ENCODE measurements at places on chromosomes 5 and 9. TPM values are rescaled to one million over a fixed set of nuclear protein-coding genes. Genes with fewer than 3 reads are reported as not detected.

PCDHGB2 gene
- 0.88 TPM for total RNA-seq

- H3K4me1 ChIP-seq, result peaks cover 24% of the 10 kb centered on the region
- peaks cover 20% of the 10 kb centered on the region for H3K36me3 ChIP-seq
- H3K4me3 ChIP-seq, result peak overlapping the region; percentile 77
- peak overlapping the region; percentile 92 for H3K27ac ChIP-seq
Measured at GRCh38 chr5:139481580-139482049, 943 bp downstream of the STING1 start.

DNA sequence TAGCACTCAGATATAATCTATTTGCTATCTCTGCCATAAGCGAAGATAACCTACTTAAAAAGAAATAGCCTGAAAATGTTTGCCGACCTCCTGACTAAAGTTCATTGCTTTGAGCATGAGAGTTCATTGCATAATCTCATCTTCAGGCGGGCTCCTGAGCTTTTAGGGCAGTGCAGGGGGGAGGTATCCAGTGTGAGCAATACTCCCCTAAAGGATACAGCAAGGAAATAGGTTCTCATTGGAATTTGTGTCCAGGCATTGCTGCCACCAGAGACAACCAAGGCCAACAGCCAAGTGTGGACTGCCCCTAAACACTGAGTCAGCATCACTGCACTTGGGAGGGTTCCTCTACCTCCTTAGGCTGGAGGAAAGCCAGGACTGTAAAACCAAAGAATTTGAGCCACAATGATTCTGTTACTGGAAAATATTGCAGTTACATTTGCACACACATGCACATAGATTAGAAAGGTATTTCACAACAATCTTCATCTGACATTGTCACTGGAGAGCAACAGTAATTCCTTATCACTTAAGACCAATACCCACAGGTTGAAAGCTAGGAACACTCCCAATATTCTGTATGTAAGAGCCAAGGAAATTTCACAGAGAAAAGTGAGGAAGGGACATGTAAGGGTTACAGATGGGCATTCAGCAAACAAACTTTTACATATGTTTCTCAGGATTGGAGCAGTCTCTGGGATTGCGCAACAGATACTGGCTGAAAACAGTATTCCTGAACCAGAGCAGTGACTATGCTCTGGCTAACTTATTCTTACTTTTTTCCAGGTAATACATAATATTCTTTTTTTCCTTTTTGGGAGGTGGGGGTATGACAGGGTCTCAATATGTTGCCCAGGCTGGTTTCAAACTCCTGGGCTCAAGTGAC lies 98.6 kb upstream of the TLE1 start:
- H3K4me3 ChIP-seq, result no peak overlapping the region
- H3K4me1 ChIP-seq, result peaks cover 14% of the 10 kb centered on the region
- no peaks in the 10 kb centered on the region for H3K27me3 ChIP-seq
- H3K27ac ChIP-seq, result no peak overlapping the region

DNA sequence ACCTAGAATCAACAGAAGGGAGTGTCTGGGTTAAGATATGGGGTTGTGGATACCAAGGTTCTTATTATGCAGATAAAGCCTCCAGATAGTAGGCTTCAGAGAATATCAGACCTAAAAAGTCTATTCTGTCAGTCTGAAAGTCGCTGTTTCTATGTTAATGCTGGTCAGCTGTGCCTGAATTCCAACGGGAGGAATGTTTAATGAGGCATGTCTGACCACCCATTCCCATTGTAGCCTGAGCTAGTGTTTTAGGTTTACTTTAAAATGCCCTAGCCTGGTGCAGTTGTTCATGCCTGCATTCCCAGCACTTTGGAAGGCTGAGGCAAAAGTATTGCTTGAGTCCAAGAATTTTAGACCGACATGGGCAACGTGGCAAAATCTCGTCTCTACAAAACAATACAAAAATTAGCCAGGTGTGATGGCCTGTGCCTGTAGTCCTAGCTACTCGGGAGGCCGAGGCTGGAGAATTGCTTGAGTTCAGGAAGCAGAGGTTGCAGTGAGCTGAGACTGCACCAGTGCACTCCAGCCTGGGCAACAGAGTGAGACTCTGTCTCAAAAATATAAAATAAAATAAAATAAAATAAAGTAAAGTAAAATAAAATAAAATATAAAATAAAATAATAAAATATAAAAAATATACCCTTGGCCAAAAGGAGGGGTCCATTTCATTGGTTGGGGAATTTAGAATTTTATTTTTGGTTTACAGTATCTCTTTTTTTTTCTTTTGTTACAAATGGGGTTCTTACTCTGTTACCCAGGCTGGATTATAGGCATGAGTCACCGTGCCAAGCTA lies 7.8 kb upstream of the SOX30 start:
- H3K27ac ChIP-seq, result no peak overlapping the region
- no peaks in the 10 kb centered on the region for H3K27me3 ChIP-seq
- H3K36me3 ChIP-seq, result peaks cover 6% of the 10 kb centered on the region
- DNase-seq, result no peak
- H3K4me3 ChIP-seq, result no peak overlapping the region

DNA sequence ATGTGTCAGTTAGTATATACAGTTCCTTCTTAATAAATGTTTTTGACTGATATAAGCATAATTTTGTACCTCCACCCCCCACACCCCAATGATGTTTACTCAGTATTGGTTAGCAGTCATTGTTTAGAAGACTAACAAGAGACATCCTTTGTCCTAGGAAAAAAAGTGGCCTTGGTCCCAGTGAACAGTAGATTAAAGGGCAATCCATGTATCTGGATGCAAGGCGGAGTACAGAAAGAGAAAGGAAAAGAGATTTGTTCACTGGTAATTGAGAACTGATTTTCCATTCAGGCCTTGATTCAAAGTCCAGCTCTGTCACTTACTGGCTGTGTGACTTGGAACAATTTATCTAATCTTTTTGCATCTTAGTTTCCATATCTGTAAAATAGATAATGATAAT lies 4.6 kb downstream of the RALGPS1 start:
- H3K36me3 ChIP-seq, result peaks cover 5% of the 10 kb centered on the region
- H3K27me3 ChIP-seq, result no peaks in the 10 kb centered on the region
- no peak overlapping the region for H3K4me3 ChIP-seq
- DNase-seq, result no peak
- H3K4me1 ChIP-seq, result peaks cover 5% of the 10 kb centered on the region

GRCh38 chr9:81665322-81665871 lies 23.9 kb downstream of the TLE1 start:
- no peaks in the 10 kb centered on the region for H3K27me3 ChIP-seq
- no peak overlapping the region for H3K4me3 ChIP-seq
- H3K4me1 ChIP-seq, result peaks cover 5% of the 10 kb centered on the region
- H3K36me3 ChIP-seq, result peaks cover 35% of the 10 kb centered on the region
- H3K27ac ChIP-seq, result no peak overlapping the region

DNA sequence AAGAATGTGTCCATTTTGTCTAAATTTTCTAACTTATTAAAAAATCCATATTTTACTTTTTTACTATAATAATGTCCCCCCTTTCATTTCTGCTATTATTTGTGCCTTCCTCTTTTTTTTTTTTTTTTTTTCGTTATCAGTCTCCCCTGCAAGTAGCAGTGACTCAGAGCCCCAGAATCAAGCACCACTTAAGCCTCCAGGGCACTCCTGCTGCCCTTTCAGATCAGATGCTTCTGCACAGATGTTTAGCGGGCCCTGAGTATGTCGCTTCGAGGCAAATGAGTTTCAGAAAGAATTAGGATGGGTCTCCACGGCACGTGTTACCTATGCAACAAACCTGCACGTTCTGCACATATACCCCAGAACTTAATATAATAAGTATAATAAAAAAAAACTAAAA lies 11.7 kb downstream of the MED7 start:
- DNase-seq, result no peak
- no peak overlapping the region for H3K27ac ChIP-seq
- H3K36me3 ChIP-seq, result peaks cover 3% of the 10 kb centered on the region

DNA sequence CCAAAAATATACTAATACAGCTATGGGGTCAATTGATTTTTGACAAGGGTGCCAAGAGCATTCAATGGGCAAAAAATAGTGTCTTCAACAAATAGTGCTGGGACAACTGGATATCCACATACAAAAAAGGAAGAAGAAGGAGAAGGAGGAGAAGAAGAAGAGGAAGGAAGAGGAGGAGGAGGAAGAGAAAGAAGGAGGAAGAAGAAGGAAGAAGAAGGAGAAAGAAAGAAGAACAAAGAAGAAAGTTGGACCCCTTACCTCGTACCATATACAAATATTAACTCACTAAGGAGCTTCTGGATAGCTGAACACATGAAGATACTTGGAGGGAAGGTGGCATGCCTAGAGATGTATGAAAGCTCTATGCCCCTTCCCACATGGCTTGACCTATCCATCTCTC lies 17.2 kb upstream of the DELE1 start:
- H3K27ac ChIP-seq, result no peak overlapping the region
- H3K4me3 ChIP-seq, result no peak overlapping the region
- no peak for DNase-seq
- no peaks in the 10 kb centered on the region for H3K27me3 ChIP-seq
- H3K4me1 ChIP-seq, result peaks cover 16% of the 10 kb centered on the region

- no peaks in the 10 kb centered on the region for H3K36me3 ChIP-seq
- H3K27ac ChIP-seq, result peak overlapping the region; percentile 50
- no peak overlapping the region for H3K4me3 ChIP-seq
- no peak for DNase-seq
Measured at GRCh38 chr5:35852773-35853172, 3.9 kb upstream of the IL7R start.

SHLD3 gene
- total RNA-seq, result 3.0 TPM

CSNK1A1 gene
- 666 TPM for total RNA-seq

DNA sequence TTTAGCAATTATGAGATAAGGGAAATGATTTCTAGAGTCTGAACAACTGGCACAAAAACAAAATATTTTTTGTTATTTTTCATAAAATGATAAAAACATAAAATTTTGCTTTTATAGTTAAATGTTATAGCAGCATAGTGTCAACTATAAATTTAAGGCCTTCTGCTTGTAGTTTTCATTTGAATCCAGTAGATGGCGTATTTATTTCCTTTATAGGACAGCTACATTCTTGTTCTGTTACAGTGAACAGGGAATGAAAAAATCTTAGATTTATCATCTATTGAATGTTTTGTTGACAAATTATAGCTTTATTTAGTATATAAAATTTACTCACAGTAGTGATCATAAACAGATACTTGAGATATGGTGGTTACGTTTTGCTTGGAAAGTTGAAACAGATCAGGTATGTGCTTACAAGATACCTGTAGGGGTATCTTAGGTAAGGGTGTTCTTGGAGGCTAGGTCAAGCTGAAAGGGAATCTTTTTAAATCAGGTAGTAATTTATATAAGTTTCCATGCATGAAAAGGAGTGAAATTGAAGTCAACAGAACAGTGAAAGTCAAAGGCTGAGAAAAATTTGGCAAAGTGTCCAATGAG lies 239.3 kb upstream of the GRIN3A start:
- no peak overlapping the region for H3K4me3 ChIP-seq
- H3K27me3 ChIP-seq, result peaks cover 74% of the 10 kb centered on the region
- H3K4me1 ChIP-seq, result no peaks in the 10 kb centered on the region
- peak; percentile 45 for DNase-seq

DNA sequence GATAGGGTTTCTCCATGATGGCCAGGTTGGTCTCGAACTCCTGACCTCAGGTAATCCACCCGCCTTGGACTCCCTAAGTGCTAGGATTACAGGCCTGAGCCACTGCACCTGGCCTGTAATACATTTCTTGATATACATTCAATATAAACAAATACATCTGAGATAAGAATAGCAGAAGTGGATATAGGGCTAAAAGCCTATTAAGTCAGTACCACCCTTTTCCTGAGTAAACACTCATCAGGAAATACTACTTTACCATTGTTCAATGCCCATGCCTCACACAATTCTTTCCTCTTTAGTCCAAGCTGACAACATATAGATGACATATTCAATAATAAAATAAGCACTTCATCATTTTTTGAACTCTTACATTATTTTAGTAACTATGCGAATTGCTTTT lies 64.8 kb downstream of the MRPS27 start:
- peaks cover 6% of the 10 kb centered on the region for H3K36me3 ChIP-seq
- H3K4me1 ChIP-seq, result peaks cover 9% of the 10 kb centered on the region
- H3K4me3 ChIP-seq, result no peak overlapping the region
- peak overlapping the region; percentile 12 for H3K27ac ChIP-seq
- no peak for DNase-seq

- no peak overlapping the region for H3K4me3 ChIP-seq
- no peak for DNase-seq
- no peak overlapping the region for H3K27ac ChIP-seq
- H3K4me1 ChIP-seq, result no peaks in the 10 kb centered on the region
- H3K36me3 ChIP-seq, result peaks cover 45% of the 10 kb centered on the region
Measured at GRCh38 chr9:85995097-85995496, 54.2 kb downstream of the NAA35 start.

GRCh38 chr9:93829271-93830011 lies 125.7 kb downstream of the BARX1 start:
- no peak overlapping the region for H3K4me3 ChIP-seq
- DNase-seq, result no peak
- no peaks in the 10 kb centered on the region for H3K4me1 ChIP-seq
- peaks cover 26% of the 10 kb centered on the region for H3K27me3 ChIP-seq
- no peaks in the 10 kb centered on the region for H3K36me3 ChIP-seq
- no peak overlapping the region for H3K27ac ChIP-seq

GRCh38 chr5:100595152-100595811 lies 60.1 kb downstream of the FAM174A start:
- H3K4me1 ChIP-seq, result peaks cover 15% of the 10 kb centered on the region
- peak overlapping the region; percentile 1 for H3K4me3 ChIP-seq
- H3K27ac ChIP-seq, result peak overlapping the region; percentile 28
- DNase-seq, result peak; percentile 82
- no peaks in the 10 kb centered on the region for H3K36me3 ChIP-seq

PRRC1 gene
- 121 TPM for total RNA-seq

QRFP gene
- total RNA-seq, result not detected

DNA sequence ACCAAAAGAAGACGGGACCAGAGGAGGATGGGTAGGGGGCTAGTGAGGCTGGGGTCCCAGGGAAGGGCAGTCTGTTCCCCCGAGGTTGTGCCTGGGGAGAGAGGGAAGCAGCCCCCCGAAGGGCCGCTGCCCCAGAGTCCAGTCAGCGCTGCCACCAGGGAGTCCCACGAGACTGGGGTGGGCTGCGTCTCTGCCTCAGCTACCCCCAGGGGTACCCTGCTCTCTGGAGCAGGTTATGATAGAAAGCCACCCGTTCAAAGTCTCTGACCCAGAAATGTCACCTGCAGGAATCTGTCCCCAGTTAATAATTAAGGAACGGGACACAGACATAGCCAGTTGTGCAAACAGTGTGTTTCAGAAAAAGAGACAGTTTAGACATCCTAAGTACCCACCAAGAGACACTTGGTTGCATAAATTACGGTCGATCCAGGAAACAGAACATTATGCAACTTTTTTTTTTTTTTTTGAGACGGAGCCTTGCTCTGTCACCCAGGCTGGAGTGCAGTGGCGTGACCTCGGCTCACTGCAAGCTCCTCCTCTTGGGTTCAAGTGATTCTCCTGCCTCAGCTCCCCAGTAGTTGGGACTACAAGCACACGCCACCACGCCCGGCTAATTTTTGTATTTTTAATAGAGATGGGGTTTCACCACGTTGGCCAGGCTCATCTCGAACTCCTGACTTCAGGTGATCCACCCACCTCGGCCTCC lies 10.7 kb upstream of the AGPAT2 start:
- H3K4me1 ChIP-seq, result peaks cover 23% of the 10 kb centered on the region
- no peak overlapping the region for H3K4me3 ChIP-seq
- no peaks in the 10 kb centered on the region for H3K27me3 ChIP-seq
- no peak overlapping the region for H3K27ac ChIP-seq
- no peaks in the 10 kb centered on the region for H3K36me3 ChIP-seq
- DNase-seq, result no peak
